ENCODE measurements at places on chromosomes 3 and 15.

DNA sequence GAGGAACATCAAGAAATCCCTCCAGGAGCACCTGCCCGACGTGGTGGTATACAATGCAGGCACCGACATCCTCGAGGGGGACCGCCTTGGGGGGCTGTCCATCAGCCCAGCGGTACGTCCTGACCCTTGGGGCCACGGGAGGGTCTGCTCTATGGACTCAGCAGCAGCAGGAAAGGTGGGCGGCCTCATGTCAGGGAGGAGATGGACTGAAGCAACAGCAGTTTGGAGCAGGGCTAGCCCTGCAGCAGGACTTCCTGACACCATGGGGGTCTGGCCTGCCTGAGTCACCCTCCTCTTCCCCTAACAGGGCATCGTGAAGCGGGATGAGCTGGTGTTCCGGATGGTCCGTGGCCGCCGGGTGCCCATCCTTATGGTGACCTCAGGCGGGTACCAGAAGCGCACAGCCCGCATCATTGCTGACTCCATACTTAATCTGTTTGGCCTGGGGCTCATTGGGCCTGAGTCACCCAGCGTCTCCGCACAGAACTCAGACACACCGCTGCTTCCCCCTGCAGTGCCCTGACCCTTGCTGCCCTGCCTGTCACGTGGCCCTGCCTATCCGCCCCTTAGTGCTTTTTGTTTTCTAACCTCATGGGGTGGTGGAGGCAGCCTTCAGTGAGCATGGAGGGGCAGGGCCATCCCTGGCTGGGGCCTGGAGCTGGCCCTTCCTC is 24.2 kb downstream of the HDAC11 start:
- no peak for DNase-seq

DNA sequence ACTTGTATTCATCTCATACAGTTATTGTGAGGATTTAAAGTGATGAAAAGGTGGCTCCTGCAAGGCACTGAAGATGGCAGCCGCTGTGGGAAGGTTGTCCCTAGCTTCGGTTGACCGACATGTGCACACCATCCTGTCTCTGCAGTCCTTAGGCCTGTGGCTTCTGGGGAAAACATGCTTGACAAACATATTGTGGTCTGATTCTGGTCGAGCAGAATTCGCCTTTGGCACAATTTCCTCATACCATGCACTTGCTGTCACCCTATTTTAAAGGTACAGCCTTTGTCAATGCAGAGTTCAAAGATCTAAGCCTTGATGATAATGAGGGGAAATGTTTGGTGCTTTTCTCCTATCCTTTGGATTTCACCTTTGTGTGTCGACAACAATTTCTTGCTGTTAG is 50.9 kb downstream of the PRICKLE2 start:
- no peak for DNase-seq

GRCh38 chr3:98500019-98500418 is 2.5 kb downstream of the OR5K2 start:
- no peak for DNase-seq

DNA sequence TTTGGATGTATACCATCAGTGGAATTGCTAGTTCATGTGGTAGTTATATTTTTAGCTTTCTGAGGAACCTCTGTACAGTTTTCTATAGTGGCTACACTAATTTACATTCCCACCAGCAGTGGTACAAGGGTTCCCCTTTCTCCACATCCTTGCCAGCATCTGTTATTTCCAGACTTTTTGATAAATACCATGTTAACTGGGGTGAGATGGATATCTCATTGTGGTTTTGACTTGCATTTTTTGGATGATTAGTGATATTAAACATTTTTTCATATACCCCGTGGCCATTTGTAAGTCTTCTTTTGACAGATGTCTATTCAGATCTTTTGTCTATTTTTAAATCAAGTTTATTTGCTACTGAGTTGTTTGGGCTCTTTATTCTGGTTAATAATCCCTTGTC is 455.6 kb upstream of the RARB start:
- no peak for DNase-seq

DNA sequence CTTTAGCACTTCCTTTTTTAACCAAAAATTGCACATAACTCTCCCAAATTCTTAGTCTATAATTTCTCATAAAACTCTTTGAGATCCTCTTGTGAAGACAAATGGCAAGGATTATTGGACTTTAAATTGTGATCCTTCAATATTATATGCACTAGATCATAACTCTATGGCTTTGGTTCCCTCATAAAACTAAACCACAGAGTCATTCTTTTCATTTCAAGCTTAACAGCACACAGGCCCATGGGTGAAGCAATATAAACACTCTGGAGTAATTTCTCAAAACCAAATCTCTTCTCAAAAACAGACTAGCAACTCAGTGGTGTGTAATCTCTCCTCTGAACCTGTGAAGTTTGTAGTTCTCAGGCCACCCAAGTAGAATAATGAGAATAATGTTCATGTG is 171.0 kb upstream of the NECTIN3 start:
- no peak for DNase-seq

DNA sequence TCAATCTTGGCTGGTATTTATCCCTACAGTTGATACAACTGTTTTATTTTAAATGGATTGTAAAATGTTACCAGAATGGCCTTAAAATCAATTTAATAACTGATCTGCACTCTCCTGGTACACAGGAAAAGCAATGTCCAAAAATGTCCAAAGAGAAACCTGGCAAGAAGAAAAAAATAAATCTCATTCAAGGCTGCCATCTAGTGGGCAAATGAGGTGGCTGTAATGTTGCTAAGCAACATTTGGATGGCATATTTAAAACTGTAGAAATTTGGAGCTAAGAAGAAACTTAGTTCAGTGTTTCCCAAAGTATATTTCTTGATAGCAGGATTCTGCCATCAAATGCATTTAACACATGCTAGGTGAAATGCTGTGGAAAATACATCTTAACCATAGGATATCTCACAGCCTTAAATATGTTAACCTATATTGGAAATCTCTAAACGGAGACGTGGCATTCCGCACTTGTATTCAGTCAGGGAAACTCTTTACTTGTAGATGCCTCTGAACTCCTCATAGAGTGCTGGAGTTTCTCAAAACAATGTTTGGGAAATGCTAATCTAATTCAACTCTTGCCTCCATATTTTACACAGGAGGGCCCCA is 216.8 kb downstream of the ERC2 start:
- no peak for DNase-seq

- DNase-seq = peak; percentile 58
These were observed 86.5 kb upstream of the FOXB1 start for GRCh38 chr15:59917504-59918157.

GRCh38 chr3:128078322-128078721 is 26.1 kb downstream of the SEC61A1 start:
- no peak for DNase-seq

DNA sequence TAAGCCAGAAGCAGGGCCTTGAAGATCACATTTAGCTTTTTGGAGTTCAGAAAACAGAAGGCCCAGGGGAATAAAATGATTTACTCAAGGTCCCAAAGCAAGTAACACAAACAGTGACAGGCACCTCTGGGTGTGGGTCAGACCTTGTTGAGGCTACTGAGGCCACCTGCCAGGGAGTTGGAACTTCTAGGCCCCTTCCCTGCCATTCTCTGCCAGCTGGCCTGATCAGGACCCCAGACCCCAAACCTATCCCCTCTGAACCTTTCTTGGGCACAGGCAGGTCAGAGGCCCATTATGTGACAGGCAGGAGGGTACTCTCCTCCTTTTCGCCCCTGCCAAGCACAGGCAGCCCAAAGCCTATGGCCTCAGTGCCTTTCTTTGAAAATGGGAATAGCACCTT is 49.4 kb upstream of the ATP2B2 start:
- DNase-seq = no peak

GRCh38 chr3:175326041-175326440 is 466.9 kb downstream of the NAALADL2 start:
- no peak for DNase-seq

DNA sequence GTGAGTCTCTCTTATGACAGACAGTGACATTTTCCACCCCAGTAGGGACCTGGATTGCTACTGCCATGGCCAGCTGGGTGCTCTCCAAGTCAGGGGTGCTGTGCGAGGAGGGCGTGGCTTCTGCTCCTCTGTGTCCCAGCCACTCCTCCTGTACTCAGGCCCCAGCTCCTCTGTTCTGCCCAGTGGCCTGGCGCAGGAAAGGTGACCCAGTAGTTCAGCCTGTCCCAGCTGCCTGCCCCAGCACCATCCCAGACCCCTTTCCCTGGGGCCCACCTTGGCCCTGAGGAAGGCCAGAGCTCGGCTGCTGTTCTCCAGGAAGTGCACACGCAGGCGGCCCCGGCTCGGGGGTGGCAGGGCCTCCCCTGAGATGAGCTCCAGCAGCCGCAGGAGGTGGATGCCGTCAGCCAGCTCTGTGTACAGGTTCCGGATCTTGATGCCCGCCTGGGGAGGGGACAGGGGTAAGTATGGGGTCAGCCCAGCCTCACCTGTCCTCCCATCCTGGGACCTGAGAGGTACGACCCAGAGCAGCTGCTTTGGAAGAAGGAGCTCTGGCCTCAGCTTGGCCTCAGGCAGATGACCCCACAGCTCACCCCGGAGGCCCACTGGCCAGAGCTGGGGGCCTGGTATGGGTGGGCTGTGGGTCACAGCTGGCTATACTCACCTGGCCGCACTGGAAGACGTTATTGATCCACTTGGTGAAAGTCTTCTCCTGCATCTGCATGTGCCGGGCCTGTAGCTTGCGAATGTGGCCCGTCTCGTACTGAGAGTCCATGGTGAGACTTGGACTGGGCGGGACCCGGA is 1.0 kb downstream of the SPTBN5 start:
- no peak for DNase-seq

DNA sequence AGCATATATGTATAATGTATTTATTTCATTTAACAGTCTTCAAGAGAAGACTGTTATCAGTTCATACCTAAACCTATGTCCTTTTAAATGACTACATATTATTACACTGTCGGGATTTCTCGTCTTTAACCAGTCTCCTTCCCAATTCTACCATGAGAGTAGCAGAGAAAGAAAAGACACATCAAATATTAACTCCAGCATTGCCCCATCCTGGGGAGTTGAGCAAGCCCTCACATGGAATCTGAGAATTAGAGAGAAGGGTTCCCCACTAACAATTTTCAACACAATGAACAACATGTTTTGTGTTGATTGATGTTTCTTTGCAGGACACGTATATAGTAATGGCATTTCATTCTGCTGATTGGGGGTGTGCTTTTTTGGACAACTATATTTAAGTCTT is 257.4 kb downstream of the ADAMTSL3 start:
- DNase-seq = no peak

GRCh38 chr15:36458411-36458810 is 121.0 kb upstream of the CDIN1 start:
- no peak for DNase-seq

DNA sequence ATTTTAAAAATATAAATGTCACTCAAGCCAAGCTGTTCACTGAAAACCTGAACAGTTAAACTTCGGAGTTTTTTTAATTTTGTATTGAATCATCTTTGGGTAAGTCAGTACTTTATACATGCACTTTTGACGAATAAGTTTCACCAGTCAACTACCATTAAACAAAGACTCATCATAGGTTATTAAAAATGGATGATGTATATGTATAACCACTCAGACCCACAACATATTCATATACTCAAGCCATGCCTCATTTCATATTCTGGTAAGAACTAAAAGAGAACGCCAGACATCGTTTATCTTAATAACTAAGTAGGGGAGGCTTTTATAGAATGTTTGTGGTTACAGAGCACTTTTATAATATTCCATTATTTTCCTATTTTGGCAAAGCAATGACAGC is 18.3 kb downstream of the MSL2 start:
- DNase-seq = no peak

DNA sequence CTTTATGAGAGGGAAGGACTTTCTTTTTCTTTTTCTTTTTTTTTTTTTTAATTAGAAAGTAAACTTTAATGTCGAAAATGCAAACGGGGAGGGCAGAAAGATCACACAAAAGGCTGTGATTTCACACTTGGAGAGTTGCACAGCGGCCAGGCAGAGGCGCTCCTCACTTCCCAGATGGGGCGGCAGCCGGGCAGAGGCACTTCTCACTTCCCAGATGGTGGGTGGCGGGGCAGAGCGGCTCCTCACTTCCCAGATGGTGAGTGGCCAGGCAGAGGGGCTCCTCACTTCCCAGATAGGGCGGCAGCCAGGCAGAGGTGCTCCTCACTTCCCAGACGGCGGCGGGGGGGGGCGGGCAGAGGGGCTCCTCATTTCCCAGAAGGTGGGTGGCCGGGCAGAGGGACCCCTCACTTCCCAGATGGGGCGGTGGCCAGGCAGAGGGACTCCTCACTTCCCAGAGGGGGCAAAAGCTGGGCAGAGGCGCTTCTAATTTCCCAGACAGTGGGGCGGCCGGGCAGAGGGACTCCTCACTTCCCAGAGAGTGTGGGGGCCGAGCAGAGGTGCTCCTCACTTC is 88.6 kb downstream of the ATP2B2 start:
- DNase-seq = no peak

- DNase-seq = no peak
These were observed 24.3 kb upstream of the TATDN2 start for GRCh38 chr3:10223676-10224639.

- no peak for DNase-seq
These were observed 13.7 kb downstream of the NRROS start for GRCh38 chr3:196652961-196653795.

DNA sequence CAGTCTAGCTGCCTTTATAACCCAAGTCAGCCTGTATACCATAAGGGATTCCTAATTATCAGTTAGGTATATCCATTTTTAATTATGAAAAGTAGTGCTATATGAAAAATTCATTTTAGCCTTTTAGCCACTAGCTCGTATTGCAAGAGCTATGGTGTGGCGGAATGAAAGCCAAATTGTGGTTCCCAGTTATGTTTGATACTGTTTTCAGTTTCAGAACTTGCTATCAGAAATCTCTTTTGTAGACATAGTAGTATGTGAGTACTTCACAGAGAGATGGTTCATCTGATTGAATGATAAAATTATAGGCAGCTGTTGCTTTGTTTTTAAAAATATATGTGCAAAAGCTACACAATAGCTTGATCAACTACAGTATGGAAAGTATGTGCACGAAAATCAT is 134.6 kb downstream of the SLC25A26 start:
- no peak for DNase-seq

- DNase-seq = no peak
These were observed 63.9 kb downstream of the ADCY5 start for GRCh38 chr3:123385001-123385401.

GRCh38 chr3:27090275-27091041 is 278.7 kb downstream of the NEK10 start:
- no peak for DNase-seq

DNA sequence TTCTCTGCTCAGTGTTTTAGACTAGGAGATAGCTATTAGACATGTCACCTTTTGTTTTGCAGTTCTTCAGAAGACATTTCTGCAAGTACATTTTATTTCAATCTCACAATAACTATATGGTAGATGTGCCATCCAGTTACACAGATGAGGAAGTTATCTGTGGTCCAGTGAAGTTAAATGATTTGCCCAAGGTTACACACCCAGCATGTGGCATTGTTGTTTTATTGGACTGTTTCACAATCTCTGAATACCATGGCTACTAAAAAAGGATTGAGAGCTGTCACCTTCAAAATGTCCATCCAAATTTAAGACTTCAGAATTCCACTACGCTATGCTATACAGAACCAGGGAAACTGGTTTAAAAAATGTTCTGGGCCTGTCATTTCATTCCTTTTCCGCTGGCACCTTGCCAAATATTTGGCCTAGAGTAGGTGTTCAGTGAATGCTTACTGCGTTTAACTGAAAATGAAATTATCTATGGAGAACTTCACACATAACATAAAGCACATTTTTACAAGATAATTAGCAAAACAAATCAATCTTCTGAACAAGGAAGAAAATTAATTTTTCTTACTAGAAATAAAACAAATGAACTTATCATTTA is 20.2 kb downstream of the TM6SF1 start:
- no peak for DNase-seq
